ENCODE measurements at places on chromosomes 11 and 22. TPM values are rescaled to one million over a fixed set of nuclear protein-coding genes. Genes with fewer than 3 reads are reported as not detected.

DDX25 gene
- total RNA-seq = 0.09 TPM

OR6A2 gene
- total RNA-seq = 0.23 TPM

ACR gene
- not detected for total RNA-seq

TRIM49C gene
- not detected for total RNA-seq

TIMM10B gene
- total RNA-seq = 32.5 TPM

CEP126 gene
- 1.2 TPM for total RNA-seq

LGR4 gene
- total RNA-seq = 0.11 TPM

NEFH gene
- 3.9 TPM for total RNA-seq

VSIG2 gene
- total RNA-seq = not detected

KIAA1671 gene
- 11.3 TPM for total RNA-seq

ANKK1 gene
- total RNA-seq = 0.14 TPM

PRODH gene
- 0.32 TPM for total RNA-seq

PRR5L gene
- total RNA-seq = 8.1 TPM

POU2AF2 gene
- total RNA-seq = not detected

B4GAT1 gene
- 7.0 TPM for total RNA-seq

SESN3 gene
- 26.4 TPM for total RNA-seq

OR5P2 gene
- total RNA-seq = not detected

DAGLA gene
- total RNA-seq = 0.09 TPM

AP5B1 gene
- total RNA-seq = 21.2 TPM

OR51B5 gene
- total RNA-seq = not detected

APOA5 gene
- not detected for total RNA-seq

OR52E4 gene
- total RNA-seq = not detected

MRGPRX4 gene
- not detected for total RNA-seq

CEND1 gene
- total RNA-seq = 2.0 TPM

CCDC87 gene
- total RNA-seq = 0.07 TPM

HOATZ gene
- total RNA-seq = not detected

RTN4RL2 gene
- total RNA-seq = 0.20 TPM

CTSF gene
- 0.77 TPM for total RNA-seq

GAB2 gene
- total RNA-seq = 85.2 TPM

LMO1 gene
- not detected for total RNA-seq

TNKS1BP1 gene
- total RNA-seq = 8.5 TPM

SPDYC gene
- not detected for total RNA-seq

CNTF gene
- total RNA-seq = 3.6 TPM

PHETA2 gene
- total RNA-seq = 4.0 TPM

OR51D1 gene
- not detected for total RNA-seq

PRG3 gene
- not detected for total RNA-seq

NAALAD2 gene
- total RNA-seq = not detected
